Mesothelial cell of epicardium (in vitro differentiated cells): ENCODE measurements at places on chromosomes 1 and 21. TPM values are rescaled to one million over a fixed set of nuclear protein-coding genes. Genes with fewer than 3 reads are reported as not detected.

DNA sequence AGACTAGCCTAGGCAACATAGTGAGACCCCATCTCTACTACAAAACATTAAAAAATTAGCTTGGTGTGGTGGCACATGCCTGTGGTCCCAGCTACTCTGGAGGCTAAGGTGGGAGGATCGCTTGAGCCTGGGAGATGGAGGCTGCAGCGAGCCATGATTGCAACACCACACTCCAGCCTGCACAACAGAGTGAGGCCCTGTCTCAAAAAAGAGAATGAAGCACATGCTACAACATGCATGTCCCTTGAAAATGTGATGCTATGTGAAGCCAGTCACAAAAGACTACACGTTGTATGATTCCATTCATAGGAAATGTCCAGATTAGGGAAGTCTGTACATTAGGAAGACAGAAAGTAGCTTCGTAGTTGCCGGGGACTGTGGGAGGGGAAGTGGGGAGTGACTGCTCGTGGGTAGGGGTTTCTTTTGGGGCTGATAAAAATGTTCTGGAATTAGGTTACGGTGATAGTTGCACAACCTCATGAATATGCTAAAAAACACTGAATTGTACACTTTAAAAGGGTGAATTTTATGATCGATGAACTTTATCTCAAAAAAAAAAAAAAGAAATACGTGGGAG is 202.1 kb downstream of the KAZN start:
- DNase-seq, result no peak

GRCh38 chr1:55611123-55611522 is 396.0 kb upstream of the USP24 start:
- no peak for DNase-seq

GRCh38 chr1:18217398-18218043 is 109.9 kb downstream of the IGSF21 start:
- DNase-seq, result no peak

DNA sequence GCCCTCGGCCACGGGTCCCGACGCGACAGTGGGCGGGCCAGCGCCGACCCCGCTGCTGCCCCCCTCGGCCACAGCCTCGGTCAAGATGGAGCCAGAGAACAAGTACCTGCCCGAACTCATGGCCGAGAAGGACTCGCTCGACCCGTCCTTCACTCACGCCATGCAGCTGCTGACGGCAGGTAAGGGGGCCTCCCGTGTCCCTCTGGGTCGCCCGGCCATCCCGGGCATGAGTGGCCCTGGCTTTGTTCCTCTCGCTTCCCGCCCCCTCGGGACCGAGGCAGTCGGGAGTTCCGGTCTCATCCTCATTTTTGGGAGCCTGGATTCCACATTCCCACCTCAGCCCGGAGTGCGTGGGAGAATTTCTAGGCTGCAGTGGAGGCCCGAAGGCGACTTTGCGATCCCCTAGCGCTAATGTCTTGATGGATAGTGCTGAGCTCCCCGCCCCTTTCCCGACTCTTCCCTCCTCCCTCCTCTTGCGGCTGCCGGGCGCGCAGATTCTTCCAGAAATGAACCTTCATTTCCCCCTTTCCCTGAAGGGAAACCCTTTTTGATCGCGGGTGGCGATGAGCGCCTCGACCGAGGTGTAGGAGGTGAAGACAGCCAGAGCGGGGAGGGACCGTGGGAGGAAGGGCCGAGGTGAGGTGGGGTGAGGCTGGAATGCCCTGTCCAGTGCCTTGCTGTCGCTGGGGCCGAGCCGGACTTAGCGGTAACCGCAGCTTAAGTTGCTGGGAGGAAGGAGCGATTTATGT is 705 bp downstream of the KHDRBS1 start:
- peak; percentile 63 for DNase-seq

DNA sequence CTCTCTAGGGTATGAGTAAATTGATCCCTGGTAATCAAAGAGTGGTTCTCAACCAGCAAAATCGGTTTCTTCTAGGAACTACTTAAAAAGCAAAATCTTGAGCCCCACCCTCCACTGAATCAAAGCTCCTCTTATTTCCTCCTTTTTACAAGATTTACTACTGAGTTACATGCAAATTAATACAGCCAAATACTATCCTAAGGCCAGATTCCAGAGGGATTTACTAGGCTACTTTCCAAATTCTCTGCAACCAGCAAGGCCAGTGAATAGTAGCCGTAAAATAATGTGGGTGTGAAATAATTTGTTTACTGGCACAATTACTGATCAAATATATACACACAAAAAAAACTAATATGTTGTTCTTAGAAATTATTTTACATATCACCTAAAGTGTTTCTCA is 1583.8 kb downstream of the NCAM2 start:
- DNase-seq, result no peak

GRCh38 chr1:61606448-61607312 is 118.3 kb downstream of the TM2D1 start:
- DNase-seq, result no peak

DNA sequence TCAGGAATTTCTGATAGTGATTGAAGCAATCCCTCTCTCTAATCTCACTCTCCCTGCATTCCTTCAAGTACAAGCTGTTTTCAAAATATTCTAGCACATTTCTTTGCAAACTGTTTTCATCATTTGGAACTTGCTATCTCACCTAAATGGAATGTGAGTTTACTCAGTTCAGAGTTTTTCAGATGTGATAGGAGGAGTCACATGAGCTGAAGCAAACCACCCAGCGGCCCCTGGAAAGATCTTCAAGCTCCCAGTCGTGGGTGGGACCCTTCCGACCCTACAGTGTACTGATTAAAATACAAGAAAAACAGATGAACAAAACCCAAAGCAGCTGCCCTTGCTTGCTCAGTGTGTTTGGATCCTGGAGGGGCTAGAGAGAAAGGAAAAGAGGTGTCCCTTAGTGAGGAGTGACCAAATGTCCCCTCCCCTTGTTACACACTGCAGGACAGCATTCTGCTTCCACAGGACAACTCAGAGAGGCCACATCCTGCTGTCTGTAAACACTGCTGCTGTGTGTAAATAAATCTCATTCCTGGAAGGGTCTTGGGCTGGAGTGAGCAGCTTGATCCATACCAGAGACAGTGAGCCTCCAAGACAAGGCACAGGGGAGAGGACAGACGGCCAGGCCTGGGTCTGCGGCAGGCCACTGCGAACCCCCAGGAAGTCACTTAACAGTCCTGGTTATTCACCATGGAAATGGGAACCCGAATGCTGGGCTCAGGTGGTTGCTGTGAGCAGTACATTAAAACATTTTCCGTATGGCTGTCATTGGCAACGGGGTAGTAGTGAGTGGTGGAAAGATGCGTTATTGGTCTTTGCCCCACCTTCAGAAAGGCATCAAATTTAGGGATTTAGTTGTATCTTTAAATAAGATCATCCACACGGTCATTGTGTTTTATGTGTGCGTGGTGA is 229.2 kb downstream of the RHOU start:
- no peak for DNase-seq

GRCh38 chr21:44052830-44053226 is 40.7 kb downstream of the TRAPPC10 start:
- DNase-seq, result no peak

DNA sequence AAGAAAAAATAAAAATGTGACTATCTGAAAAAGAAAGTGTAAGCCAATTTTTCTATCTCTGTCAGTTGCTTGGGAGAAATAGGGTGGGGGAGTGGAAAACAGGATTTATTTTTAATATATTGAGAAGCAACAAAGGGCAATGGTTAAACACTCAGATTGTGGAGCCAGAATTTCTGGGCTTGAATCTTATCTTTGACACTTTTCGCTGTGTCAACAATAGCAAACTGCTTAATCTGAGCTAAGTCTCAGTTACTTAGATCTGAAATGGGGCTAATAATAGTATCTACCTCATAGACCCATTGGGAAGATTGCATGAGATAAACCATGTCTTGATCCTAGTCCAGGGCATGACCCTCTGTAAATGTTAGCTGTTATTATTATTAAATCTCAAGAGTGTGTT is 468.1 kb downstream of the ADGRL2 start:
- no peak for DNase-seq

DNA sequence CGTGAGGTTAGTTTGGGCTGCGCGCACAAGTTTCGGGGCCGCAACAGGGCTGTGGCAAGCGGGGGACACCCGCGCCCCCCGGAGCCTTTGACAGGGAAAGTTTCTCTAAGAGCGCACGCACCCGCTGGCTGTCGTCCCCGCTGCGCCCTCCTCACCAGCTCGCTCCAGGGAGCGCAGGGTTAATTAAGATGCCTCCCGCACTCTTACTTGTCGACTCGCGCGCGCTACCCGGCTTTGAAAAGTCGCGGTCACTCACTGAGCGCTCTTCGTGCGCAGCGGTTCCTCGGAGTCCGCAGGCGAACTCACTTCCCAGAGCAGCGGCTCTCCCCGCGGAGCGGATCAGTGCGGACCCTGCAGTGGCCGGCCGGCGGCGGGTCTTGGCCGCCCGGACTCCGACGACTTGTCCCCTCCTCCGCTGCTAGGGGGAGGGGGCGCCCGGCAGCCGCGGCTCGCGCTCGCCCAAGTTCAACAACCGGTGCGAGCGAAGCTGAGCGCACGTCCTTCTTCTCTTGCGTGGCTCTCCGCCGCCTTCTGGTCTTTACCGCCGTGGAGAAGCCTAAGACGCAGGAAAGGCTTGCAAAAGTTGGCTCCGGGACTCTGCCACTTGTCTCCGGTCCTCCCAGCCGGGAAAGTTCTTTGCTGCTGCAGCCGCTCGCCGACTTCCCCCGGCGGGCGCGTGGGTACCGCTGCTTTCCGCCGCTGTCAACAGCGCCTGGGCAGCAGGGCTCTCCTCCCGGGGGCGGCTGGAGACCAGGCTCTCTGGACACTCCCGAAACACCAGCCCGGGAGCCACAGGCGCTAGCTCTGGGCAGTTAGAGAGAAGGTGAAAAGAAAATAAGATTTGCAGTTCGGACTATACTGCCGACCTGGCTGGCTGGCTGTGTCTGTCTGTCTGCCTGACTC is 506 bp downstream of the JUN start:
- DNase-seq, result peak; percentile 38

DNA sequence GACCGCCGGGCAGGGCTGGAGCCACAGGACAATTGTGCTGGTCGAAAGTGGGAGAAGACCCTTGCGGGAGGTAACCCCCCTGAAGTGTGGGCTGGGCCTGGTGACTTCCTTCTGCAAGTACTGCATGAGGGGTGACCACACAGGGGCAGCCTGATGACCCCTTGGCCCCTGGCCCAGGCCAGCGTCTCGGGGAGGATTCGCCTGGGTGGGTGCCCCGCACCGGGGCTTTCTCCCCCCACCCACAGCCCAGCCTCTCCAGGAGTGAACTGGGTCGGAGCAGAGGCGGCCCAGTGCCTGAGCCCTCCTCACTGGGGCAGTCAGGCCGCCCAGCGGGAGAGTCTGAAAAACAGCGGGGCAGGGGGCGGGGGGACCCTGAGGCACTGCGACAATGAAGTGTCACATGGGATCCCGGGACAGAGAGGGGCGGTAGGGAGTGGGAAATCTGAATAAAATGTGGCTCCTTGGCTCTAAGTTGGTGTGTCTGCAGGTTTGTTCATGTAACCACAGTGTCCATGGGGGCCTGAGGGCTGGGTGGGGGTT is 1.6 kb upstream of the DNMT3L start:
- no peak for DNase-seq

- no peak for DNase-seq
These were observed 41.6 kb upstream of the GUCA2A start for GRCh38 chr1:42206164-42206563.

GRCh38 chr1:248622570-248623001 is 12.3 kb downstream of the OR2T11 start:
- DNase-seq, result no peak

DNA sequence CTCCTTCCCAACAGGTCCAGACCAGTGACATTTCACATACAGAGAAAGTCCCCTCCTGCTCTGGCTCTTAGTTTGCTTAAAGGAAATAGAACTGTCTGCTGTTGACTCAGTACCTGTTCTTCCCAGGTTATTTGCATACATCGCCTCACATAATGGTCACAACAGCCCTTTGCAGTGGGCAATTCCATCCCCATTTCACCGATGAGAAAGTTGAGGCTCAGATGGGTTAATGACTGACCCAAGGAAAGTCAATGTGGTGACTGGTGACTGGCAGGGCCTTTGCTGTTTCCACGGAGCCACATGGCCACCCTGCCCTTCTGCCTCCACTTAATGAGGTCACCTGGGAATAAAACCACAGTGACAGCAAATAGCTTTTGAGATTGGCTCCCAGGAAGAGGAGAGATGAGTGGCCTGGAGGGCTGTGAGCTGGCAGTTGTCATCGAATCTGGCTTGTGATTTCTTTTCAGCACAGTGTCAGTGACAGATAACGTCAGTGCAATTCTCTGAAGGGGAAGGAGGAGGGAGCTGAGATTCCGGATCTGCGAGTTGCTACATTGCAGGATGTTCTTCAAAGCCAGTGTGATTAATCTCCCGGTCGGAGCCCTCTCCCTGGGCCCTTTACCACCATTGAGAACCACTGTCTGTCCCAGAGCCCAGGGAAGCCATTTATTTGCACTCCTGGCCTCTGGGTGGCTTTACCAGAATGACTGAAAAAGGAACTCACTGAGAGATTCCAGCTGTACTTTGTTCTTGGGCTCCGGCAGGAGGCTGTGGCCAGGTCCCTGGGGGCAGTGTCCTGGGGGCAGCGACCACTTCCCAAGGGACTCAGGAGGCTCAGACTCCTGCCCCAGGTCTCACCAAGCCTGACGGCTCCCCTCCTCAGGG is 117.2 kb downstream of the CNIH3 start:
- no peak for DNase-seq

GRCh38 chr1:21013510-21013909 is 163.2 kb downstream of the EIF4G3 start:
- no peak for DNase-seq

- no peak for DNase-seq
These were observed 288.0 kb downstream of the PBX1 start for GRCh38 chr1:164846731-164847691.

DNA sequence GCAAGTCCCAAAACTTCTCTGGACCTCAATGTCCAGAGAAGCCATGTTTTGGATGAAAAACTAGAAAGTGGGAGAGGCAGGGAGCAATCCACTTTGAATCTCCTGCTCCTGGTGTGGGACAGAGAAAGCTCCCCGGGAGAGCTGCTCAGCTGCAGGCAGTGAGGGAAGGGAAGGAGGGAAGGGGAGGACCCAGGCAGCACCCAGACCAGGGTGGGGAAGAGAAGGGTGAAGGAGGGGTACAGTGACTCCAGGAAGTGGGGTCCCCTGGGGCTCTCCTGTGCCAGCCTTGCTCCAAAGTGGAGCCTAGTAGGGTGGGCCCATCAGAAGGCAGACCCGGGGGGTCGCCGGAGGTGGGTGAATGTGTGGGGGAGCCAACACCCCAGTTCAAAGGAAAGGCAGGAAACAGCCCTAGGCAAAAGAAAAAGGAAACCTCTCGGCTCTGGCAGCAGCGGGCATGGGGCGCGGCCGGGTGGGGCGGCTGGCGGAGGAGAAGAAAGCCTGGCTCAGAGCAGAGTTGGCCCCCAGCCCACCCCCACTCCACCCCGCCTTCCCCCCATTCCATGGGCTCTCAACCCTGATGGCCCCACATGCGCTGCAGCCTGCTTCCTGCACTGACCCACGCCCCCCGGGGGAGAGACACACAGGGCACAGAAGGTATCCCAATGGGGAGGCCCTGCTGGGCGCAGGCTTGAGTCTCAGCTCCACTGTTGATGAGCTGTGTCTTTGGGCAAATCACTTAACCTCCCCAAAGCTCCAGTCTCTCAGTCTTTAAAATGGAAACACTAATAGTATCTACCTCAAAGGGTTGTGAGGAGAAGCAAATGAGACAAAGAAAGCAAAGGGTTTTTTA is 5.7 kb downstream of the LGR6 start:
- DNase-seq, result no peak

Gene KRTAP21-2
- total RNA-seq, result not detected in 3 replicates

Gene PDC
- total RNA-seq, result not detected in 3 replicates

Gene ADAMTS1
- 67.8 to 77.6 TPM (median 72.7 TPM) in 3 replicates for total RNA-seq
